NCI-H460 (cell line): ENCODE measurements at places on chromosomes 7 and 10. TPM values are rescaled to one million over a fixed set of nuclear protein-coding genes. Genes with fewer than 3 reads are reported as not detected.

Gene CRHR2
- not detected in 2 replicates for total RNA-seq

Gene ARL3
- total RNA-seq = 5.1 and 7.4 TPM in 2 replicates

Gene ASB10
- total RNA-seq = not detected in 2 replicates

Gene ERVW-1
- total RNA-seq = not detected in 2 replicates

Gene COL17A1
- total RNA-seq = not detected in 2 replicates

Gene PPP1R9A
- 3.6 and 5.6 TPM in 2 replicates for total RNA-seq

Gene AKR1C3
- total RNA-seq = 818 and 909 TPM in 2 replicates

Gene HSPA12A
- total RNA-seq = 10.0 and 10.6 TPM in 2 replicates
